ENCODE measurements at places on chromosomes 1 and 21. TPM values are rescaled to one million over a fixed set of nuclear protein-coding genes. Genes with fewer than 3 reads are reported as not detected.

The HSD3B2 gene
- total RNA-seq, result not detected

The TTC24 gene
- total RNA-seq, result 2.3 TPM

The CSF3R gene
- total RNA-seq, result 3.6 TPM

The KPRP gene
- total RNA-seq, result not detected

The PPFIA4 gene
- 0.96 TPM for total RNA-seq

The ARHGEF19 gene
- 10.4 TPM for total RNA-seq

The LAMC1 gene
- total RNA-seq, result 1.1 TPM

The PPP2R5A gene
- total RNA-seq, result 64.6 TPM

The VSIG8 gene
- total RNA-seq, result not detected

The NCAM2 gene
- total RNA-seq, result not detected

The ST7L gene
- 36.8 TPM for total RNA-seq

The CD53 gene
- 397 TPM for total RNA-seq

The RBM34 gene
- 175 TPM for total RNA-seq

The LCE1D gene
- not detected for total RNA-seq

- DNase-seq, result no peak
- no peak overlapping the region for H3K27ac ChIP-seq
- H3K27me3 ChIP-seq, result no peaks in the 10 kb centered on the region
- H3K4me3 ChIP-seq, result no peak overlapping the region
- no peaks in the 10 kb centered on the region for H3K4me1 ChIP-seq
- H3K36me3 ChIP-seq, result no peaks in the 10 kb centered on the region
These were observed 76.5 kb downstream of the ACTL8 start for GRCh38 chr1:17831597-17831996.

GRCh38 chr1:160129046-160129445, 13.5 kb downstream of the ATP1A2 start:
- no peak overlapping the region for H3K4me3 ChIP-seq
- no peaks in the 10 kb centered on the region for H3K36me3 ChIP-seq
- no peaks in the 10 kb centered on the region for H3K4me1 ChIP-seq
- no peak overlapping the region for H3K27ac ChIP-seq
- no peak for DNase-seq

DNA sequence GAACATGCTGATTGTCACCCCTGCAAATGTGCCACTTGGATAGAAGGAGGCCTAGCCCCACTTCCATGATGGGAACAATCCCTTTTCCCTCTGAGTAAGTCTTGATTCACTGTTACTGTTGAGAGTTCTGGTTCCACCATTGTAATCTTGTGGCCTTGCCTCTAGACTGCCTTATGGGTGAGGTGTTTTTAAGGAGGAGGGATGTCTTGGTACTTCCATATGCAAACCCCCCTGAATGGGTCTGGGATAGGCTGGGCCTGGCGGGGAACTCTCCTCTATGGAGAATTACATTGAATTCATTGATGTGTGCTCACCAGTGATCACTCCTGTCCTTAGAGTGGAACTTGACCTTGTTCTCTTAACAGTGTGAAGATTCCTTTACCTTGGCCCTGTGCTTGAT, 5.8 kb downstream of the GALNT2 start:
- H3K36me3 ChIP-seq, result peaks cover 2% of the 10 kb centered on the region
- no peaks in the 10 kb centered on the region for H3K27me3 ChIP-seq
- no peak overlapping the region for H3K4me3 ChIP-seq
- no peak overlapping the region for H3K27ac ChIP-seq

GRCh38 chr21:41080485-41081121, 87.4 kb upstream of the BACE2 start:
- DNase-seq, result no peak
- no peaks in the 10 kb centered on the region for H3K36me3 ChIP-seq
- H3K27me3 ChIP-seq, result no peaks in the 10 kb centered on the region
- H3K27ac ChIP-seq, result no peak overlapping the region
- no peaks in the 10 kb centered on the region for H3K4me1 ChIP-seq

DNA sequence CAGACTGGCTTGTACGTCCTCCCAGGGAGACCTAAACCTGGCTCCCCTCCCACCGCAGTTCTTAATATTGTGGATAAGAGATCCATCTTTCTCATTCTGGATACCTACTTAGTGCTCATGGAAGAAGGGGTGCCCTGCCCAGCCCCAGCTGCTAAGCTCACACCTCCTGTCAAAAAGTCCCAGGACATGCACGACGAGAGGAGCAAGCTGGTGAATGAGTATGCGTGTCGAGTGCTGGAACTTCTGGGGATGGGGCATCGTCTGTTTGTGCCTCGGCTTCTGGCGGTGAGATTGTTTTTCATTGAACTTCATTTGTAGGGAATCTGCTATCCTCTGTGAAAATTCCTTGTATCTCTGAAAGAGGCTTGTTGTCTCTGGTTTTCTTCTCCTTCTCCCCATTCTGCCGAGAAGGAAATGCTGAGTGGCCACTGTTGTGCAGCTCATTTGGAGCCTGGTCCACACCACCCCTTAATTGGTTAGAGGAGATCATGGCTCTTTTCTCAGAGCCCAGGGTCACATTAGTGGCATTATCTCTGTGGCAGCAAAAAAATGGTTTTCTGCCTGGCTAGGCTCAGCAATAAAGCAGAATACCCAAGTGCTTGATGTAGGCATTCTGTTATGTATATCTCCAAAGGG, 199.4 kb upstream of the CACYBP start:
- H3K36me3 ChIP-seq, result no peaks in the 10 kb centered on the region
- peak overlapping the region; percentile 67 for H3K27ac ChIP-seq
- H3K27me3 ChIP-seq, result no peaks in the 10 kb centered on the region
- H3K4me3 ChIP-seq, result peak overlapping the region; percentile 99

GRCh38 chr1:163298365-163298764, 23.4 kb upstream of the NUF2 start:
- no peaks in the 10 kb centered on the region for H3K4me1 ChIP-seq
- no peaks in the 10 kb centered on the region for H3K27me3 ChIP-seq
- no peak for DNase-seq
- H3K36me3 ChIP-seq, result peaks cover 6% of the 10 kb centered on the region
- no peak overlapping the region for H3K27ac ChIP-seq

- no peak overlapping the region for H3K4me3 ChIP-seq
- no peak for DNase-seq
- H3K36me3 ChIP-seq, result peaks cover 88% of the 10 kb centered on the region
- H3K4me1 ChIP-seq, result no peaks in the 10 kb centered on the region
- no peaks in the 10 kb centered on the region for H3K27me3 ChIP-seq
These were observed 19.1 kb downstream of the YY1AP1 start for GRCh38 chr1:155669233-155670162.

GRCh38 chr1:61979729-61980128, 214.9 kb upstream of the L1TD1 start:
- no peaks in the 10 kb centered on the region for H3K36me3 ChIP-seq
- H3K4me3 ChIP-seq, result no peak overlapping the region
- DNase-seq, result no peak
- H3K4me1 ChIP-seq, result no peaks in the 10 kb centered on the region
- no peak overlapping the region for H3K27ac ChIP-seq
- H3K27me3 ChIP-seq, result no peaks in the 10 kb centered on the region

DNA sequence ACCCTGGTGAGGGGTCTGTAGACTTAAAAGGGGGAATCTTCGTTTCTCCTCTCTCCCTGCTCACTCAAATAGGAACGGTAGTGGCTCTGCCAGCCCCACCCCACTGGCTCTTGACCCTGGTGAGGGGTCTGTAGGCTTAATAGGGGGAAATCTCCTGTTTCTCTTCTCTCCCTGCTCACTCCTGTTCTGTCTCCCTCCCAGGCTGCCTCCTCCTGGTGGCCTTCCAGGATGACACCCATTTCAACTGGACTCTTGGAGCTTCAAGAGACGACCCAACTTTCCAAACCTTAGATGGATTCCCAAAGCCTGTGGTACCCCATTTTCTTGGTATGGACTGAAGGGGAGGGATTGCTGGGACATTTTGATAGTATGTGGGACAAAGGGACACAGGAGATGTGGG, 1.4 kb upstream of the EPHB2 start:
- DNase-seq, result no peak
- no peak overlapping the region for H3K4me3 ChIP-seq
- H3K27ac ChIP-seq, result no peak overlapping the region
- H3K27me3 ChIP-seq, result peaks cover 7% of the 10 kb centered on the region
- H3K36me3 ChIP-seq, result no peaks in the 10 kb centered on the region

GRCh38 chr21:39388811-39389155, 39.9 kb upstream of the HMGN1 start:
- H3K4me3 ChIP-seq, result no peak overlapping the region
- no peak for DNase-seq

DNA sequence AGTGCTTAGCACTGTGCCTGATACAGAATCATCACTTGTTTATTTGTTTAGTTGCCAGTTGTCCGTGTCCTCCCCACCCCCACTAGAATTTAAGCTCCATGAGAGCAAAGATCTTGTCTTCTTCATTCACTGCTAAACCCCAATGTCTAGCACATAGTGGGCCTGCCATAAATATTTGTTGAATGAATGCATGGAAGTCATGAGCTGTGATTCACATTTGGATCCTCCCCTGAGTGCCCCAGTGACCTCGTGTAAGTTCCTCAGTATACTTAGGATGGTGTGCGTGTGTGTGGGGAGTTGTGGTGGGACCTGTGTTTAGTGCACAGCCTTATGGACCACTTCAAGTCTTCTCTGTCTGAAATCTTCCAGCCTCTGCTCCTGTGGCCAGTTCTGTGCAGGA, 23.1 kb downstream of the IER5 start:
- H3K27me3 ChIP-seq, result peaks cover 2% of the 10 kb centered on the region
- H3K36me3 ChIP-seq, result no peaks in the 10 kb centered on the region
- no peak for DNase-seq
- no peaks in the 10 kb centered on the region for H3K4me1 ChIP-seq
- no peak overlapping the region for H3K27ac ChIP-seq

DNA sequence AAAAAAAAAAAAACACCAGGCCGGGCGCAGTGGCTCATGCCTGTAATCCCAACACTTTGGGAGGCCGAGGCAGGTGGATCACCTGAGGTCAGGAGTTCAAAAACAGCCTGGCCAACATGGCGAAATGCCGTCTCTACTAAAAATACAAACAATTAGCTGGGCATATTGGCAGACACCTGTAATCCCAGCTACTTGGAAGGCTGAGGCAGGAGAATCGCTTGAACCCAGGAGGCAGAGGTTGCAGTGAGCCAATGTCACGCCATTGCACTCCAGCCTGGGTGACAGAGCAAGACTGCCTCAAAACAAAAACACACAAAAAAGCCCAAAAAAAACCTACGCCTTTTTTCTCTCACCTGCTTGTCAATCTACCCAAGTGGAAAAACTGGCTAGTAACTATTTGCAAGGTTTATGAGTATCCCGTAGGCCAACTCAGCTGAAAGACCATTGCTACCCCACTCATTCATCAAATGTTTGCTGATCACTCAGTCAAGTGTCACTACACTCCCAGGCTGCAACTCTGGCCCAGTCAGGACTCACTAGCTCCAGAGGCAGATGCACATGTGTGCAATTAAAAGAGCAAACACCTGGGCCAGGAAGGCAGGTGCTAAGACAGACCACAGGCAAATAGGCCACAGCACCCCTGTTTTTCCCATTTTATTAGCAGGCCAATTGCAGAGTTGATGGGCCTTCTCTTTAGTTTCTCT, 2.0 kb downstream of the CSRP1 start:
- DNase-seq, result no peak
- no peaks in the 10 kb centered on the region for H3K27me3 ChIP-seq
- H3K4me3 ChIP-seq, result peak overlapping the region; percentile 87
- H3K36me3 ChIP-seq, result no peaks in the 10 kb centered on the region
- H3K27ac ChIP-seq, result no peak overlapping the region

GRCh38 chr1:110554871-110555801, 36.2 kb upstream of the KCNA10 start:
- no peaks in the 10 kb centered on the region for H3K36me3 ChIP-seq
- H3K27me3 ChIP-seq, result peaks cover 20% of the 10 kb centered on the region
- H3K4me3 ChIP-seq, result no peak overlapping the region

DNA sequence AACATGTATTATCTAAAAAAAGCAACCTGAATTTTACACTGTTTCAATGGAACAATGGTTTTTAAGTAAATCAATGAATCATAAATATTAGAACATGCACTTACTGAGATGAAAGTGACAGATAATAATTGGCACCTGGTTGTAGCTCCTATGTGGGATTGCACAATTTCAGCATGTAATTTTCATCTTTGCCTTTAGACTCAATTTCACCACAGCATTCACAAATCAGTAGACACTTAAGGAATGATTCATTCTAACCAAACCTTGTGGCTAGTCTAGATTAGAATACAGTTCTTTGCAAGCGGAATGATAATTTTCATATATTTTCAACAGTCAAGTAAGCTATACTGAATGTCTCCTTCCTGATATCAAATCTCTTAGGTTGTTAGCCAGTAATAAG, 853.4 kb downstream of the KCNT2 start:
- no peaks in the 10 kb centered on the region for H3K4me1 ChIP-seq
- H3K27ac ChIP-seq, result no peak overlapping the region
- H3K36me3 ChIP-seq, result no peaks in the 10 kb centered on the region
- no peak overlapping the region for H3K4me3 ChIP-seq
- DNase-seq, result no peak

- no peak overlapping the region for H3K4me3 ChIP-seq
- no peaks in the 10 kb centered on the region for H3K27me3 ChIP-seq
- peaks cover 19% of the 10 kb centered on the region for H3K36me3 ChIP-seq
- DNase-seq, result no peak
- peak overlapping the region; percentile 60 for H3K27ac ChIP-seq
These were observed 28.2 kb downstream of the SNAP47 start for GRCh38 chr1:227763246-227764018.

- no peaks in the 10 kb centered on the region for H3K36me3 ChIP-seq
- H3K27ac ChIP-seq, result no peak overlapping the region
- DNase-seq, result no peak
- H3K4me1 ChIP-seq, result no peaks in the 10 kb centered on the region
These were observed 139.3 kb downstream of the TIAM1 start for GRCh38 chr21:31204801-31205200.

GRCh38 chr1:156151093-156151688, 2.2 kb upstream of the SEMA4A start:
- H3K27ac ChIP-seq, result no peak overlapping the region
- no peak for DNase-seq
- peaks cover 6% of the 10 kb centered on the region for H3K4me1 ChIP-seq

DNA sequence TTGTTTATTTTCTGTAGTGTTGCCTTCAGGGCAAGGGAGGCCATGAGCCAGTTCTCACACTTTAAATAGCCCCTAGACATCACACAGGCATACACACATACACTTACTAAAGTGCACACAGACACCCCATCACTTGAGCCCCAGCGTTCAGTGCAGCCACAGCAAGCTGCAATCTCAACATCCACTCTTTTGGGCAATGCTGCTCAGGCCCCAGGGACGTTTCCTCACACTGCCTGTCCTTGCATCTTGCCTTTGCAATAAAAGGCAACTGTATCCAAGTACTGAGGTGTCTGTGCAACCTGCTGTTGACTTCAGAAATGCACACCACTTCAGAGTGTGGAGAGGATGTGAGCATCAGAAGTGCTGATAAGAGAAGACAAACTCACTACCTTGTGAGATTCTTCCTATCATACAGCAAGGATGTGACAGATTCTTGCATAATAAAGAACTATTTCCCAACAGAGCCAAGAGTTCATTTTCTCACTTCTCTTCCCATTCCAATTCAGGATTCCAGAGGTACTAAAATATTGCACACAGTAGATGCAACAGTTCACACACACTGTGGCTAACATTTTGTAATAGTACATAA, 36.2 kb downstream of the IRF2BP2 start:
- peaks cover 3% of the 10 kb centered on the region for H3K27me3 ChIP-seq
- H3K27ac ChIP-seq, result no peak overlapping the region
- no peaks in the 10 kb centered on the region for H3K36me3 ChIP-seq
- H3K4me1 ChIP-seq, result no peaks in the 10 kb centered on the region

- H3K27me3 ChIP-seq, result no peaks in the 10 kb centered on the region
- peaks cover 41% of the 10 kb centered on the region for H3K36me3 ChIP-seq
- no peak for DNase-seq
- no peaks in the 10 kb centered on the region for H3K4me1 ChIP-seq
- no peak overlapping the region for H3K4me3 ChIP-seq
These were observed 52.0 kb downstream of the TMCO4 start for GRCh38 chr1:19747761-19748160.

GRCh38 chr1:6205849-6206519, at the start of gene RNF207:
RNF207 (plus strand) TSS chr1:6206119; CDS start chr1:6206536, 417 bp downstream.
- peak; percentile 30 for DNase-seq
- no peaks in the 10 kb centered on the region for H3K36me3 ChIP-seq
- no peak within 1 kb of the TSS for H3K27ac ChIP-seq

All from CD4-positive, CD25-positive, alpha-beta regulatory T cell (primary cell).